ENCODE measurements at places on chromosomes 4 and X. TPM values are rescaled to one million over a fixed set of nuclear protein-coding genes. Genes with fewer than 3 reads are reported as not detected.

The GAGE12E gene
- not detected for total RNA-seq

The ADH1C gene
- not detected for total RNA-seq

The SSX4 gene
- 0.15 TPM for total RNA-seq

The MTMR8 gene
- total RNA-seq: 1.3 TPM

The PNPLA4 gene
- total RNA-seq: 1.3 TPM

The MMRN1 gene
- total RNA-seq: not detected

- DNase-seq: no peak
Measured at GRCh38 chr4:122583906-122584305, 37.0 kb downstream of the IL21 start.

- no peak for DNase-seq
Measured at GRCh38 chr4:19983072-19983471, 268.6 kb upstream of the SLIT2 start.

DNA sequence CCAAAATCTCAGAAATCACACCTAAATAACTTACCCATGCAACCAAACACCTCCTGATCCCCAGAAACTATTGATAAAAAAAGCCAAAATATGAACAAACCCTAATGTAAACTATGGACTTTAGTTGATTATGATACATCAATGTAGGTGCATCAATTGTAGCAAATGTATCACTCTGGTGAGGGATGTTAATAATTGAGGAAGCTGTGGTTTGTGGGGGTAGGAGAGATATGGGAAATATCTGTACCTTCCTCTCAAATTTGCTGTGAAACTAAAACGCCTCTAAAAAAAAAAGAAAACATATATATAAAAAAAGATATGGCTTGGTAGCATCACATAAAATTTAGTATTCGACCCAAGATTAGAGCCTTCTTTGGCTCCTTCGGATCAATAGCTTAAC lies 144.3 kb upstream of the CPEB2 start:
- no peak for DNase-seq

GRCh38 chrX:150625875-150626274 lies 57.5 kb downstream of the MTM1 start:
- DNase-seq: no peak

DNA sequence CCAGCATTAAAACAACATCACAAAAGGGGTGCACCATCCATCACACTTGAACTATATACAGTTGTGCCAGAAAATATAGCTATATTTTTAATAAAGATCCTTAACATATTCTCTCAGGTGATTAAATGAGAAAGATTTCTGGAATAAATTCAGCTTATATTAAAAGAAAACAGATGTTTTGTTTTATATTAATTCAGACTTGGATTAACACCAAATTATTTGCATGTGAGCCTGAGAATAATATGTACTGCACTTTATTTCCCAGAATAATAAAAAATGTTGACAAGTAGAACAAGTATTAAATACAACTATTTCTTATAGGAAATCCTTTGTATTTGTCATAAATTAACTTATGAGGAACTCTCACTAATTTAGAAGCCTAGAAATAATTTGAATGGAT lies 1467.4 kb downstream of the RAPGEF2 start:
- DNase-seq: no peak

DNA sequence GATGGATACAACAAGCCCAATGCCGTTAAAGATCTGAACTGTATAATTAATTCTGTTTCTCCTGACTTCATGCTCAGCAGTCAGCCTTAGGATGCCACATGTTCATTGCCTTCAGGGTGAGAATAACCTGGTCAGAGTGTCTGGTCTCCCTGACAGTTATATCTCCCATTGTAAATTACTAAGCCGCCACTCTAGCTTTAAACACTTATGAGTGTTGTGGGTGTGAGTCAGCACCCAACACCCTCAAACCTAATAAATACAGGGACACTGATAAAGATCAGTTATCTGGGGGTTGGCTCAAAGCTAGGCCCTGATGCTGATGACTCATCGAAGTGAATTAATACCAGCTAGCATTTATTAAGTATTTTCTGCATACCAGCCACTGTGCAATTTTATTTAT lies 64.9 kb upstream of the DYNLT3 start:
- no peak for DNase-seq

DNA sequence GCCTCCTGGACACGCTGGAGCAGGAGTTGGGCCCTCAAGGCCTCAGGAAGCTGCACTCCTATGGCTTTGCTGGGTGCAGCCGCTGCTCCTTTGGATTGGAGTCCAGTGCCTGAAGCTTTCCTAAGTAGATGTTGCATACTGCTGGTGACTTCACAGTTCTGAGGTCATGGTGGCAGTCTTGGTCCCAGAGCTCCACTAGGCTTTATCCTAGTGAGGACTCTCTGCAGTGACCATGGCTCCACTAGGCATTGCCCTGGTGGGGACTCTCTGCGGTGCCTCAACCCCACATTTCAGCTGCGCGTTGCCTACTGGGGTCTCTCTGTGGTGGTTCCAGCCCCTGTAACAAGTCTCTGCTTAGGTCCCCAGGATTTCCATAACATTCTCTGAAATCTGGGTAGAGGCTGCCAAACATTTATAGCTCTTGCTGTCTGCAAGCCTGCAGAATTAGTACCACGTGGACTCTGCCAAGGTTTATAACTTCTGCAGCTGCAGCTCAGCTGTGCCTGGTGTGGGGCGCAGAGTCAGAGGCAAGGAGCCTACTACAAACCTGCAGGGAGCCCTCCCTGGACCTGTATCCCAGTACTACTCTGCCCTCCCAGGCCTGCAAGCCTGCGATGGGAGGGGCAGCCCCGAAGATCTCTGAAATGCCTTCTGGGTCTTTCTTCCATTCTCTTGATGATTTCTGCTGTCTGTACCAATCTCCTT lies 46.0 kb upstream of the NFKB1 start:
- DNase-seq: no peak

DNA sequence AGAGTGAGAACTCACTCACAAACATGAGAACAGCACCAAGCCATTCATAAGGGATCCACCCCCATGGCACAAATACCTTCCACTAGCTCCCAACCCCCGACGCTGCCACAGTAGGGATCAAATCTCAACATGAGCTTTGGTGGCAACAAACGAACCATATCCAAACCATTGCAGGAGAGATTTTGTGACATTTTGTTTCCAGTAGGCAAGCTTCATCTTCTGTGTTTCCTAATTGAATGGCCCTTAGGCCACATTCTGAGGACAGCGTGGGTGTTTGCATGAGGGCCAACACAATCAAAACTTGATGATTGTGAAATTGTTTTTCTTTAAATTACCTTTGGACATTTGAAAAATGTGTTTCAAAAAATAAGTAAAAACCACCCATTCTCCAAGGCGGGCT lies 102.6 kb upstream of the LNX1 start:
- DNase-seq: no peak

DNA sequence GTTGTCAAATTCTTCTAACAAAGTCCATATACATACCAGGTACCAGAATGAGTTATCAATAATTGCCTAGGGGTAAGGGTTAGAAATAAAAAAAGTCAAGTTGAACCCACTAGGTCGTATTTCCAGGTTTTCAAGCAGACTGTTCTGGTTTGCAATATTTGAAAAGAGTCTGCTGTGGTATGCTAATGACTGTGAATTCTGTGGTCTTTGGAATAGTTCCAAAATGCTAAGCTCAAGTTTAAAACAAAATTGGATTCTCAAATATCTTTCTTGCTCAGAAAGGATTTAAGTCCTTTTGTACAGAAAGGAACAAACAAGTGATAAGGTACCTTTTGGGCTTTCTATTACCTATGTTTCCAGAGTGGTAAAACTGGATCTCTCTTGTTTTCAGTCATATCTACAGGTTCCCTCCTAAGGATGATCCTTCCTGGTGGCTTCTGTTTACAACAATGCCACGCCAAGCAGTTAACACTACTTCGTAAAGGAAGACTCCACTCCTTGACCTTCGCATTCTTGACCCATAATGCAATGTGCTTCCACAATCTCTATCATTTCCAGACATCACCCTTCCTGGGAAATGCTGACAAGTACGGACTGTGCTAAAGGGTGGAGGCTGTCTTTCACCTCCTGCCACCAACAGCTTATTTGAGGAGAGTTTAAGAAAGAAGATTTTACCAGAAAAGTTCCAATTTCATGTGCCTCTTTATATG lies 531.7 kb upstream of the FTHL17 start:
- DNase-seq: no peak

GRCh38 chr4:153151535-153152455 lies 52.4 kb upstream of the TRIM2 start:
- no peak for DNase-seq

- no peak for DNase-seq
Measured at GRCh38 chrX:140065961-140066662, 100.8 kb upstream of the CXorf66 start.

- DNase-seq: no peak
Measured at GRCh38 chrX:32395878-32396277, 815.5 kb downstream of the DMD start.

DNA sequence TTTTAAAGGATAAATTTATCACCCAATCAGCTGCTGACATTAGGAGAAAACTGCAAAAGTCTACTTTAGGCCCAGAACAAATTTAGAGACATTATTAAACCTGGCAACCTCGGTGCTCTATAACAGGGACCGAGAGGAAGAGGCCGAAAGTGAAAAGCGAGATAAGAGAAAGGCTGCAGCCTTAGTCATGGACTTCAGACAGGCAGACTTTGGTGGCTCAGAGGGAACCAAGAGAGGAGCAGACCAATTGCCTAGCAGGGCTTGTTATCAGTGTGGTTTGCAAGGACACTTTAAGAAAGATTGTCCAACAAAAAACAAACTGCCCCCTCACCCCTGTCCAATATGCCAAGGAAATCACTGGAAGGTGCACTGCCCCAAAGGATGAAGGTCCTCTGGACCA lies 12.8 kb upstream of the UGT2B10 start:
- no peak for DNase-seq

- DNase-seq: no peak
Measured at GRCh38 chr4:188008377-188008776, 12.8 kb downstream of the ZFP42 start.

DNA sequence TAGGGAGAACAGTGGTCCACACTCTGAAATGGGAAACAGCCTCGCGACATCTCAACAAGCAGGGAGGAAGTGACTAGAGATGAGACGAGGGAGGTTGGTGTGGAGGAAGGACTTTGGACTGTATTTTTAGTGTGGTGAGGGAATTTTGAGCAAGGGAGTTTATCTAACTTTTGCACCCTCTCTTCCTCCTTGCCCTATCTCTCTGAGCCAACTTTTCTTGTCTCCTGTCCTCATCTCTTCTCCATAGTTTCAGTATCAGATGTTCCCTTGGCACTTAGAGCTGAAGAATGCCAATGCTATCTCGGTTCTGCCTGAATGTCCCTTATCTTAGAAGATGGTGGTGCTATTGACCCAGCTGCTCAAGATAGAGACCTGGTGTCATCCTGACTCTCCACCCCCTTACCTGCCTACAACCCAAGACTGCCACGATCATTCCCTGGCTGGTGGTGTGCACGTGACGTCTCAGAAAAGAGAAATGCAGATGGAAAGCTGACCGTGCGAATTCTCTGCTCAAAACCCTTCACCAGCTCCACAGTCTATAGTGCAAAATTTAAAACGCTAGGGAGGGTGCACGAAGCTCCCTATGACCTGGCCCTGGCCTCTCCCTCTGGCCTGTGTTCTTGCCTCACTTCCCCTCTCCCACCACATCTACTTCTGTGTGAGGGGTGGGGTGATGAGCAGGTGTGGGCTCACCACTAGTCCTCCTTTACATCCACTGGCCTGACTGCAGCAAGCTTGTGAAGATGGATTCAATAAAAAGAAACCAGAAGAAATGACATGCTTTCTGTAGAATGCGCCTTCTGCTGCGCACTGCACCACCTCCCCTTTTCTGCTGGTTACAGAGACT lies 20.9 kb downstream of the MPP1 start:
- no peak for DNase-seq

DNA sequence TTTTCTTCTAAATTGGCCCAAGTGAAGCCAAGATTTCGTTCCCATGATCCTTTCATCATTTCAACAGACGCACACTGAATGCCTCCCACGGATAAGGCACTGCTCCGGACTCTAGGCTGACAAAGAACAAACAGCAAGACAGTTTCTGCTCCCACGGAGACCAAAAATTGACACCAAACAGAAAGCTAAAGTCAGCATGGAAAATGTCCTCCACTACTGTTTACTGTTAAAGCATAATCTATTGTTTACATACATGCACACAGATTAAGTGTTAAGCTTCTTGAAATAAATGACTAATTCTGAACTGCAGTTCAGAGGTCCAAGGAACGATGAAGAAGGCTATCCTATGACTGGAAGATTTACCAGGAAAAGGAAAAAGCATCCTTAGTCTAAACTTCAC lies 199.6 kb downstream of the AASDH start:
- no peak for DNase-seq

- DNase-seq: no peak
Measured at GRCh38 chr4:92333016-92333415, 29.2 kb downstream of the GRID2 start.
